M059J (cell line): ENCODE measurements at places on chromosomes 13 and 19.

GRCh38 chr13:40598569-40598968, 67.9 kb downstream of the FOXO1 start:
- DNase-seq = peak; percentile 53

GRCh38 chr19:46715620-46715974, 1.3 kb downstream of the PRKD2 start:
- DNase-seq = no peak

DNA sequence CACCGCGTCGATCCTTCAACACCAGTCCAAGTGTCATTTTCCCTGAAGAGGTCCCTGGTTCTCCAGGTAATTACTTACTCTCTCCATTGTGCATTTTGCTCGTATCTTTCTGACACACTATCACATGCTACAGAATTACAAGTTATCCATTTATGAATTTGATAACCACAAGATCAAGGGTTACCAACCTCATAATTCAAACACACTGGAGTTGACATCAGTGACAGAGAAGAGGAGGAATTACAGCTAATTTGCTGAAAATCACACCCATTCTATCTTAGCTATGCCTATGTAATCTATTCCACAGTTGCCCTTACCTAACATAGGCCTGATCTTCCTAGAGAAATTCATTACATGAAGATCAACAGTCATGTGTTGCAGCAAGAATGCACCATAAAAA, 14.2 kb downstream of the ZC3H13 start:
- no peak for DNase-seq

GRCh38 chr13:62038214-62038613, 622.6 kb upstream of the PCDH20 start:
- DNase-seq = no peak

DNA sequence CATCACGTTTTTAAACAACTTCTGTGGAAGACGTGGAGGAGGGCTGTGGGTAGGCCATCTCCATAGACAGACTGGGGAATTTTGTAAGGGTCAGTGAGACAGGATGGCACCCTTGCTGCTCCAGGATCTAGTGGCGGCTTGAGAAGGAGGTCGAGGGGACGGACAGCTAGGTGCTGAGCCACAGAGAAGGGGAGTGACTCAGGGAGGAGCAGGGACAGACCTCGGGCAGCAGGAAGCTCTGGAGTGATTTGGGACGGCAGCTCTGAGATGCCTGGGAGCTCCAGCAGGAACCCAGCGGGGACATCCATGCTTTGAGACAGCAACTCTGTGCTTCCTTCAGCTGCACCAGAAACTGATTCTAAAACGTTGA, 169.1 kb upstream of the SOX1 start:
- no peak for DNase-seq

GRCh38 chr19:40933025-40933424, 51.0 kb upstream of the CYP2A7 start:
- peak; percentile 68 for DNase-seq

- DNase-seq = no peak
Measured at GRCh38 chr19:17302391-17303166, 646 bp downstream of the ABHD8 start.

- peak; percentile 37 for DNase-seq
Measured at GRCh38 chr13:97849305-97849704, 104.2 kb upstream of the IPO5 start.

GRCh38 chr13:81990652-81991051, 1649.7 kb upstream of the SPRY2 start:
- no peak for DNase-seq
